Fibroblast of upper back skin (primary cell): ENCODE measurements at places on chromosomes 1 and 21.

DNA sequence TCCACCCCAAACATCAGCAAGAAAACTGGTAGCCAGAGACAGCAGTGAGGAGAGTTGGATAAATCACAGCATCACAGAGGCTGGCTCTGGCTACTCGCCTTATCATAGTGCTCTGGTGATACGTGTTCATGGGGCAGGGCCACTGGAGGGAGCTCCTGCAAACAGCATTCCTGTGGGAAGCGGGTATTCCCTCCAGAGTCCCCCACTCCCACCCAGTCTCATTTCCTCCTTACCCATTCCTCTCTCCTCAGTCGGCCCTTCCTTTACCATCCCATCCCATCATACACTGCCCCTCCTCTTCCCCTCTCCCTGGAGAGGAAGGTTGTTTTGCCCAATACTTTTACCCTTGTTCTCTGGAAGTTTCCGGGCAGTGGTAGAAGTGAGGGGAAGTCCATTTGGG, 7.1 kb downstream of the NHLH2 start:
- no peak for DNase-seq

- DNase-seq: no peak
Measured at GRCh38 chr1:47713975-47714767, 276.3 kb downstream of the FOXD2 start.

DNA sequence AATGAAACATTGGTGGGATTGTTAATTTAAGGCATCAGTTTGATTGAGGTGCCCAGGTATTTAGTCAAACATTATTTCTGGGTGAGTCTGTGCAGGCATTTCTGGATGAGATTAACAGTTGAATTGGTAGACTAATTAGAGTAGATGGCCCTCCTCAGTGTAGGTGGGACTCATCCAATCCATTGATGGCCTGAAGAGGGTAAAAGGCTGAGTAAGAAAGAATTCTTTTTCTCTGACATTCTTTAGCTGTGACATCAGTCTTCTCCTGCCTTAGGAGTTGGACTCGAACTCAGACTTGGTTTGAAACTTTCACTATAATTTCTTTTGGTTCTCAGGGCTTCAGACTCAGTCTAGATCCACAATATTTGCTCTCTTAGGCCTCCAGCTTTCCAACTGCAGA, 59.6 kb upstream of the ADAMTS5 start:
- peak; percentile 28 for DNase-seq

DNA sequence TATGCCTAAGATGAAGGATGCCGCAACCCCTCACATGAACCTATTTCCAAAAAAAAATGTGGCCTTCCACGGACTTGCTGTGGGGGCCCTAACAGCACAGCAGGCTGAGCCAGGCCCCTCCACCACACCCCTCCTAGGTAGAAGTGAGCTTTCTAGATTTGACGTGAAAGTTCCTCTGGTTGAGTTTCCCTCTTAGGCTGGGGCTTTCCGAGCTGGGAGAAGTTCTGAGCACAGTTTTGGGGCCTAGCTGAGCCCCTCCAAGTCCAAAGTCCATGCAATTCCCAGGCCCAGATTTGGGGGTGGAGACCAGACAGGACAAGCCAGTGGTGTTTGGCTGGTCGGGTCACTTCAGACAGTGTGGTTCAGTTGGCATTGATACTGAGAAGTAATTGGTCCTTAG, 13.8 kb upstream of the PHLDA3 start:
- DNase-seq: no peak

DNA sequence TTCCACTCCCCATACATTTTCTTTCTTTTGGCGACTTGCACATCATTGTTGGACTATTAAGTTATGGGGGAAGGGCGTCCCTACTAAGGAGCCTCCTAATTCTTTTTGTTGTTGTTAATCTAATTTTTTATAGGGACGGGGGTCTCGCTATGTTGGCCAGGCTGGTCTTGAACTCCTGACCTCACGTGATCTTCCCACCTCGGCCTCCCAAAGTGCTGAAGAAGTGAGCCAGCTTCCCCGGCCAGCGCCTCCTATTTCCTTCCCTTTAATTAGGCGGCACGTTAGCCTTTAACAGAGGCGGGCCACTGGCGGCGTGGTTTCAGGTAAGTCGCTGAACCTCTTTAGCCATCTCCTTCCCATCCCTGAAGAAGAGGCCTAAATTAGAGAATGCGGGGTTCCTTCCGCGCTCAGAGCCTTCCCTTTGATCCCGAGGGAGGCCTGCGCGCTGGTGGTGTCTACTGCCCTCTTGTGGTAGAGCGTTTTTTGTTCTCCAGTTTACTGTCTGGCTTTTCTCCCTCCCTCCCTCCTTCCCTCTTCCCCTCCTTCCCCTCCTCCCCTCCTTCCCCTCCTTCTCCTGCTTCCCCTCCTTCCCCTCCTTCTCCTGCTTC, 38.1 kb downstream of the TNFRSF9 start:
- DNase-seq: peak; percentile 81

DNA sequence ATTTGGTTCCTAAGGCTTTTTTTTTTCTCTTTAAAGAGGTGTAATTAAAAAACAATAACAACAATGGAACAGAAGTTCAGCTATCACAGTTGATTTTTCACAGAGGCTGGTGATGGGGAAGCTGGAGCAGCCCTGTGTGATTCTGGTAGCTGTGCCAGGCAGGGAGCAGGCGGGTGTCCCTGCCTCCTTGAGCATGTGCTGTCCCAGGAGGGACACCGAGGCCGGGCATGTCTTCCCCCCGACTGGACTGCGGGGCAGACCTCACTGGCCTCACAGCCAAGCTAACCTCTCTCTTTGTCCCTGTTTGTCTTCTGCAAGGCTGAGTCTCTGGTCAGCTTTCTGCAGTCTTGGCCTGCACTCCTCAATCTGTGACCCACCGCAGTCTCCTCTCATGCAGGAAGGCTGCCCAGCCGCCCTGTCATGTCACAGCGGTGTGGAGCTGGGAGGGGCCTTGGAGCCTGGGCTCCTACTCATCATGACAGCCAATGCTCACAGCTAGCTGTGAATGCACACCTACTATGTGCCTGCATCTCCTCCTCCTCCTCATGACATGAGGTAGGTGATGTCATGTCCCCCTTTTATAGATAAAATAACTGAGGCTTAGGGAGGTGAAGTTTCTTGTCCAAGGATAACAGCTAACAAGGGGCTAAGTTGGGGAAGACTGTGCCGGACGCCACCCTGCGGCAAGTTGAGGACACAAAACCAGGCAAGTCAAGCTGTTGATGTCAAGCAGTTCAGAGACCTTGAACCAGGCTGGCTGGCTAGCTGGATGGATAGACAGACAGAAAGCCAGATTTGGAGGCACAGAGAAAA, 10.3 kb upstream of the ACTL8 start:
- DNase-seq: no peak

DNA sequence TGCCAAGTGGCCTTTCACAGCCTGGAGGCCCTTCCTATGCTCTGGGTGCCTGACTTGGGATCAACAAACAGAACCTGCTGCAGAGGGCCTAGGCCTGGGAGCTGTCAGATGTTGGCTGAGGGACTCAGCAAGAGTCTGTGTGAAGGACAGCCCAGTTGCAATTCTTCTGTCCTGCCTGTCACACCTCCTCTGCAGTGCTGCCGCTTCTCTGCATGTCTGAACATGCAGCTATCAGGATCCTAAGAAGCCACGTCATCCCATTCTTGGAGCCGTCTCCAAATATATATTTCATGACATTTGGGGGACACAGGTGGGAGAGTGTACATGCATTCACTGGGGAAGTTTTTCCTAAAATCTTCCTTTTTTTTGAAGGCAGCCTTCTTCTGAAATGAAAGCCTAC, 8.6 kb downstream of the FCAMR start:
- DNase-seq: no peak

- DNase-seq: no peak
Measured at GRCh38 chr21:34186109-34186719, 112.8 kb downstream of the MRPS6 start.

DNA sequence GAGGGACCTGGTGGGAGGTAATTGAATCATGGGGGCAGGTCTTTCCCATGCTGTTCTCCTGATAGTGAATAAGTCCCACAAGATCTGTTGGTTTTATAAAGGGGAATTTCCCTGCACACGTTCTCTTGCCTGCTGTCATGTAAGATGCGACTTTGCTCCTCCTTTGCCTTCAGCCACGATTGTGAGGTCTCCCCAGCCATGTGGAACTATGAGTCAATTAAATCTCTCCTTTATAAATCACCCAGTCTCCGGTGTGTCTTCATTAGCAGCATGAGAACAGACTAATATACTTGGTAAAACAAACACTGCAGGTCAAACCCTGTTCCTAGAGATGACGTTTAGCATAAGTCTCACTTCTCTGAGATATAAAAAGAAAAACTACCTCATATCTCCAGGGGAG, 148.3 kb downstream of the MATN1 start:
- no peak for DNase-seq

GRCh38 chr21:36481639-36482038, 1.7 kb upstream of the CLDN14 start:
- no peak for DNase-seq

DNA sequence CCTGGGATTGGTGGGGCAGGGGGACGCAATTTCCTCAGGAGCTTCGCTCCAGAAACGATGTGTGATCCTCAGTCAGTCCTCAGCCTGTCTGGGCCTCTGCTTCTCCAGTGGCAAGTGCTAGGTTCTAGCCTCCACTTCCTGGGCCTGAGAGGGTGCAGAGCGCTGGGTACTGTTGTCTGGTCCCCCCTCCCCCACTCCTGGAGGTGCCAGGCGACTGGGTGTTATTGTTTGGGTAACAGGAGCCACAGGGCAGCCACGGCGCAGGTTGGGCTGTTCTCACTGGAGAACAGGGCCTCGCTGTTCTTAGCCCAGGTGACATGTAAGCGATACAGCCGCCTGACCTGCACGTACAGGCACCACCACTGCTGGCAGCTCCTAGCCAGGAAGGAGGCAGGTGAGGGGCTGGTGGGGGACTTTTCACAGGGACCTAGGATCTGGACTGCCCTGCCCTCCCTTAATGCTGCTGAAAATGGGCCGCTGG, 2.1 kb downstream of the RPS6KA1 start:
- DNase-seq: no peak

GRCh38 chr1:8742022-8742924, 75.2 kb downstream of the RERE start:
- no peak for DNase-seq

GRCh38 chr1:22749919-22750684, 39.5 kb downstream of the EPHB2 start:
- DNase-seq: peak; percentile 93

GRCh38 chr1:160398823-160399222, 1.5 kb upstream of the VANGL2 start:
- DNase-seq: no peak

GRCh38 chr1:157626099-157626498, 28.2 kb upstream of the FCRL4 start:
- DNase-seq: no peak

- no peak for DNase-seq
Measured at GRCh38 chr1:1244192-1244811, 2.2 kb downstream of the C1QTNF12 start.

GRCh38 chr1:186605762-186606350, 74.4 kb downstream of the PTGS2 start:
- DNase-seq: peak; percentile 83

GRCh38 chr1:5720484-5720883, 271.7 kb downstream of the NPHP4 start:
- no peak for DNase-seq

- DNase-seq: no peak
Measured at GRCh38 chr1:9133870-9134585, 5.1 kb upstream of the GPR157 start.

DNA sequence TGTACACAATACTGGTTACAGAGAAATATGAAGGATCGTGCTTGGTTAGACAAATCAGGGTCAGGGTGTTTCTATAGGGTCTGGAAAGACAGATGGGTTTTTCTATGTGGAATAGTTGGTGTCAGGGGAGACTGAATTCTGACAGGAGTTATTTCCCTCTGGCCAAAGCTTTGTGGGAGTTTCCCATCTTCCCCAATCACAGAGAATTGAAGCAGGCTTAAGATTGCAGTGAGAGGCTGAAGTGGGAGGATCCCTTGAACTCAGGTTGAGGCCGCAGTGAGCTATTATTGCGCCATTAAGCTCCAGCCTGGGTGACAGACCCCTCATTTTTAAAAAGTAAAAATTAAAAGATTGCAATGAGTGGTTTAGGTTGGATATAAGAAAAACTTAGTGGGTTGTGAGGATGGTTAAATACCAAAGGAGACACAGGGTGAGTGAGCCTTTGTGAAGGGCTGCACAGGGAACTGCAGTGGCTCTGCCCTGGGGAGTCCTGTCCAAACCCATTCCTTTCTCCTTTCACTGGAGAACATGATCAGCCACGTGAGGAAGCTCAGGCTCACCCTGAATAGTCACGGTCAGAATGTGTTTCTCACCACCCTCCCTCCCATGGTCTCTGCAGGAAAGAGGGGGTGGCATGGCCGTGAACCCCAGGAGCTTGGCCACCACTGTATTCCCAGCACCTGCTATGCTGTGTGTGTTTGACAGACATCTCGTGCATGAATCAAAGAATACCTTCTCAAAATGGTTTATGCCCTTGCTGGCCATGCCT, 101.2 kb downstream of the INTS7 start:
- no peak for DNase-seq

- no peak for DNase-seq
Measured at GRCh38 chr1:208564466-208564865, 320.3 kb upstream of the PLXNA2 start.

DNA sequence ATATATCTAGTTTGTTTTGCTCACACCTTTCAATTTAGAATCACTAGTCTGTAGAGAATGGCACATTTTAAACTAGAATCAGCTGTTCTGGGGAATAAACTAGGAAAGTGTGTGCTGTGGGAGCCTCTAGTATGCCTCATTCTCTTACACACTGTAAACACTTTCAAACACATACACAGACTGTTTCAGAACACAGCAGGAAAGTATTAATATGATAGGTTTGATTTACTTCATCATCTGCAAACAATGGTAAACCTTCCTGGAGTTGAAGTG, 67.1 kb upstream of the ABCG1 start:
- no peak for DNase-seq

GRCh38 chr1:206015071-206015470, 8.6 kb downstream of the CTSE start:
- no peak for DNase-seq

- DNase-seq: no peak
Measured at GRCh38 chr1:228018961-228019721, 12.3 kb downstream of the WNT3A start.

DNA sequence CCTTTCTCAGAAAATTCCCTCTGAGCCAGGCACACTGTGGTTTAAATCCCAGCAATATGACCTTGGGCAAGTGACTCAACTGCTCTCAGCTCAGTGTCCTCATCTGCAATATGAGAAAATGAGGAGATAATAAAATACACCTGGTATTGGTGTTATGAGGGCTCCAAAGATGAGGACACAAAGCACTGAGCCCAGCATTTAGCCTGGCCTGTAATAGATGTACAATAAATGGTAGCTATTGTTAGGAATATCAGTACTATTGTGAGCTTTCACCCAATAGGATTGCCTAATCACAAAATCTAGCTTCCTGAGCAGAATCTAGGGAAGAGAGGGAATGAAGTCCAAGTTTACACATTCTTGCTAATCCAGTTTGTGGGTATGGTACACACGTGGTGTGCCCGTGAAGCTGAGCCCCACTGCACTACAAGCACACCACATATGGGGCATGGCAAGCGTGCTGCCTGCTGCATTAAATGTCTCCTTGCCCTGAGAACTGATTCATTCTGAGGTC, 24.3 kb upstream of the SLC30A1 start:
- DNase-seq: peak; percentile 48
